ENCODE measurements at places on chromosomes 6 and 20.

DNA sequence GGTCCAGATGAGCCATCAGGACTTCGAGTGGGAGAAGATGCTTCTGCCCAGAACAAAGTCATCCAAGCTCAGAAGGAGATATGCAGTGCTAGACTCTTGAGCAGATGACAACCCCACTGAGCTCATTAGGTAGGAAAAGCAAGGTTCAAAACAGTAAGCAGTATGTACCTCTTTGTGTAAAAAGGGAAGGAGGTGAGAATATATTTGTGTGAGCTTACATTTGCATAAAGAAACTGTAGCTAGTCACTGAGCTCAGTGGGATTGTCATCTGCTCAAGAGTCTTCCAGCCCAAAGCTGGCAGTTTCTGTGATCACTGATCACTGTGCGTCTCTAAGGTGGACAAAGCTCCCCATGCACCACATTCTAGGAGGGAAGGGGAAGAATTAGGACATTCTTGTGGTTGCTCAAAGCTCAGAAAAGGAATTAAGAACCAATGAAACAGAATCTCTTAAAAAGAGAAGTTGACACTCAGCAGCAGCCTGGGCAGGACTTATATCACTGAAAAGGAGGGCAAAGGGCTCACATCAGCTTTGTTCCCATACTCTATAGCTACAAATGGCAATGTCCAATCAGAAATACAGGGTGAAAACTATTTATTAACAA, 90.0 kb upstream of the MAFB start:
- no peak for DNase-seq

DNA sequence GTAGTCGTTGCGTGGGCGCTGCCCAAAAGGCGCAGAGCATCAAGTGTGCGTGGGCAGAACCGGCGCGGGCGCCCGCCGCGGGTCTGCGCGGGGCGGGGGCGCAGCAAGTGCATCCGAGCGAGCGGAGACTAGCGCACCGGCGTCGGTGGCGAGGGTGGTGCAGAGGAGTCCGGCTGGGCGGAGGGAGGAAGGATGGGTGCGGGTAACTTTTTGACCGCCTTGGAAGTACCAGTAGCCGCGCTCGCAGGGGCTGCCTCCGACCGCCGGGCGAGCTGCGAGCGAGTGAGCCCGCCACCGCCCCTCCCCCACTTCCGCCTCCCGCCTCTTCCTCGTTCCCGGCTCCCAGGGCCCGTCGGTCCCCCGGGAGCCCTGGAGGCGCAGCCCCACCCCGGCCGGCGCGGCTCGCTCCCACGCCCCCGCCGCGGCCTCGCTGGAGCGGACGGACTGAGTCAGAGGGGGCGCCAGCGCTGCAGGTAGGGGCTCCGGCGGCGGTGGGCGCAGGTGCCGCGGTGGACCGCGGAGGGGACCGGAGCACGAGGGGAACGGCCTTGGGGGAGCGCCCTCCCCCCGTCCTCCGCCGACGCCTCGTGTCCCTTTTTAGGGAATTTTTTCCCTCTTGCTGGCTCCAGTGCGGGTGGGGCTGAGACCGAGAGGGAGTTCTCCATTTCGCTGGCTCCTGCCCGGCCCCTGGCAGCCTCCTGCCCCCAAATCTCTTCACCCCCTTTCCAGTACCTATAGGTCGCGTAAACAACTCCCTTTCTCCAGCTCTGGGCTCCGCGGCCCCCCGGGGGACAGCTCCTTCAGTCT, 1.6 kb upstream of the DBNDD2 start:
- peak; percentile 52 for DNase-seq

DNA sequence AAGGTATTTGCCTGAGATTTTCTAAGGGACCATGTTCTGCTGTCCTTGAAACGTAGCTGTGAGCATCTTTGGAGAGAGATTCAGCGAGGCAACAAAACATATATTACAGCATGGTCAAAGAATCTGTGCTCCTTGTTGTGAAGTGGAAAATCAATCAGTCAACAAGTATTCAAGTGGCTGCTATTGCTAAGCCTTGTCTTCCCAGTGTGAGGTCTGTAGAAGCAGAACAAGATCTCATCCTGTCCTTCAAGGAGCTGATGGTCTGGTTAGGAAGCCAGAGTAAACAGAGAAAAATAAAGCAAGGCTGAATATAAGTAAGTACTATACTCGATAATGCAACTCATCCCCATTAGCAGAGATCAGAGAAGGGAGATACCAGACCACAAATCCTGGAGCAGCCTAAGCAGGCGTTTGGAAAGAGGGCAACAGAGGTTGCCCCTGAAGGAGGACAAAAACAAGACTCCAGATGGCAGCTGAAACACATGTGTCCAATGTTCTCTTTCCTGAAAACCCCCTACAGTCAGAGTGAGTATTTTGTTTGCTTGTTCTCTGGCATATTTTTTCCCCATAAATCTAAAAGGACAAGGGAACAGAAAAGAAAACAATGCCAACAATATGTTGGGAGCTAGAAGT, 392.0 kb downstream of the SYNE1 start:
- DNase-seq, result no peak

GRCh38 chr6:43963877-43964658, 163.2 kb downstream of the MRPL14 start:
- no peak for DNase-seq

- DNase-seq, result no peak
These were observed 21.0 kb downstream of the SULF2 start for GRCh38 chr20:47764154-47764733.

- no peak for DNase-seq
These were observed 610.5 kb downstream of the HTR1B start for GRCh38 chr6:76852776-76853175.

DNA sequence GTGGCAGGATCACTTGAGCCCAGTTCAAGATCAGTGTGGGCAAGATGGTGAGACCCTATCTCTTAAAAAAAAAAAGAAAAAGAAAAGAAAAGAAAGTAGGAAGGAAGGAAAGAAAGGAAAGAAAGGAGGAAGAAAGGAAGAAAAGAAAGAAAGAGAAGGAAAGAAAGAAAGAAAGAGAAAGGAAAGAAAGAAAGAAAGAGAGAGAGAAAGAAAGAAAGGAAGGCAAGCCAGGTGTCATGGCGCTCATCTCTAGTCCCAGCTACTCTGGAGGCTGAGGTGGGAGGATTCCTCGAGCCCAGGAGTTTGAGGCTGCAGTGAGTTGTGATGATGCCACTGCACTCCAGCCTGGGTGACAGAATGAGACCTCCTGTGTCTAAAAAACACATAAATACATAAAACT, 11.5 kb upstream of the SRC start:
- no peak for DNase-seq

- no peak for DNase-seq
These were observed 666.6 kb upstream of the CITED2 start for GRCh38 chr6:140041056-140041455.

GRCh38 chr20:48404598-48404997, 423.2 kb downstream of the PREX1 start:
- no peak for DNase-seq

DNA sequence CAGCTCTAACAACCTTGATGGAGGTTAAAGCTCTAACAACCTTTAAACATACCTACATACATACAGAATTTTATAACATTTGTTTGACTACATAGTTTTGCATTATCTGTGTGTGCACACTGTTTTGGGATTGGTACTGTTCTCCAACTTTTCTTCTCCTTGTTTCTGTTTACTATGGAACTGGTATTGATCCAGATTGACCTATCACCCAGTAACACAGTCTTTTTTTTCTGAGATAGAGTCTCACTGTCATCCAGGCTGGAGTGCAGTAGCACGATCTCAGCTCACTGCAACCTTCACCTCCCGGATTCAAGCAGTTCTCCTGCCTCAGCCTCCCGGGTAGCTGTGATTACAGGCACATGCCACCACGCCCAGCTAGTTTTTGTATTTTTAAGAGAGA, 16.7 kb upstream of the SUMO4 start:
- no peak for DNase-seq

- DNase-seq, result no peak
These were observed 14.9 kb downstream of the DYNLT1 start for GRCh38 chr6:158629367-158630221.

DNA sequence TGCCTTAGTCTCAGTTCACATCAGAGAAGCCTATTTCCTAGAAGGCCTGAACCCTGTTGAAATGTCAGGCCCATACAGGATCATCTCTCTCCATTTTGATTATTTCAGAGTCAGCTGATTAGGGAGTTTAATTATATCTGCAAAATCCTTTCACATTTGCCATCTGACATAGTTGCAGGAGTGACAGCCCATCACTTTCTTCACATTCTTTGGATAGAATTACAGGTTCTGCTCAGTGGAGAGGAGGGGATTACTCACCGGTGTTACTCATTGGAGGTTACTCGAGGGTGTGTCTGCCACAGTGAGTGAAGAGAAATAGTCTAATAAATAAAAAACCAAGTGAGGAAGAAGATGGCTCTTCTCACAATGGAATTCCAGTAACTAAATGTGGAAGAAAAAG, 216.8 kb downstream of the TMEM242 start:
- peak; percentile 78 for DNase-seq

DNA sequence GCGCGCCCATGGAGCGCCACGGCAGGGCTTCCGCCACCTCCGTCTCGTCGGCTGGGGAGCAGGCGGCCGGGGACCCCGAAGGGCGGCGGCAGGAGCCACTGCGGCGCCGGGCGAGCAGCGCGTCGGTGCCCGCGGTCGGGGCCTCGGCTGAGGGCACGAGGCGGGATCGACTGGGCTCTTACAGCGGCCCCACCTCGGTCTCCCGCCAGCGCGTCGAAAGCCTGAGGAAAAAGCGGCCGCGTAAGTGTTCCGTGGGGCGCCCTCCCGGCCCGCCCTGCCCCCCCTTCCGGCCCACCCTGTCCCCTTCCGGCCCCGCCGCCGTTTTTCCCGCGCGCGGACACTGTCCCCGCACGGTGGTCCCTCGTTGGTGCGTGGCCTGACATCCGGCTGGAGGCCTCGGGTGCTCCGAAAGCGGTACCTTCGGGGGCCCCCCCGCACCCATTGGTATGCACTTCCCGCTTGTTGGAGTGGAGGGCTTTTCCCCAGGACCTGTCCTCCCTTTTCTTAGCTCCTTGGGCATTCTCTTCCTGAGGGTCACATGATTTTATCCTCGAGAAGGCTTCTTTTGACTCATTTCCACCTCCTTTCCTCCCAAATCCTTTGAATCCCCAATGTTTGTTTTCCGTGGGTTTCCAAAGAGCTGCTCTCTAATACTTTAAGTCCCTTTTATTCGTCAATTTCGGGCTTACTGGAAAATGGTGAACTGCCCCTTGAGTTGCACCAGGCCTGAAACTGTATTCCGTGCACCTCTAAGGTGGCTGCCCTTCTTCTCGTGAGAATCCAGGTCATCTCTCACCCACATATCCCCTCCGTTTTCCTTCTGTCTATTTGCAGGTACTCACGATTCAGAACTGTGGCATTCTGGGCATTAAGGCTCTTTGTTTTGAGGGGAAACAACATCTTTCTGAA, 556 bp downstream of the PANK2 start:
- peak; percentile 16 for DNase-seq

DNA sequence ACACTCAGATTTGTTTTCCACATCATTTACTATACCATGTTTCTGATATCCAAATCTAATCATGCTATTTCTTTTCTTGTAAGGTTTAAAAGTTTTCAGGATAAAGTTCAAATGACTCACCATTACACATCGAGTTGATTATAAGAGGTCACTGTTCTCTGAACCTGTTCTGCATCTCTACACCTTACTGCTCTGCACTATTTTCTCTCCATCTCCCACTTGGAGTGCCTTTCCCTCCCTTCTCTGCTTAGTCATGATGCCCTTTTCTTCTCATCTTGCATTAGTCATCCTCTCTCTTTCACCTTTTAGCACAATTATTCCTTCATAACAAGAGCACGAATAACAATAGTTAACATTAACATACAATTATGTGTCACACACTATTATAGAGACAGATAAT, 37.5 kb upstream of the FUT9 start:
- DNase-seq, result peak; percentile 14

GRCh38 chr6:72424476-72424875, 197.4 kb upstream of the KCNQ5 start:
- no peak for DNase-seq

DNA sequence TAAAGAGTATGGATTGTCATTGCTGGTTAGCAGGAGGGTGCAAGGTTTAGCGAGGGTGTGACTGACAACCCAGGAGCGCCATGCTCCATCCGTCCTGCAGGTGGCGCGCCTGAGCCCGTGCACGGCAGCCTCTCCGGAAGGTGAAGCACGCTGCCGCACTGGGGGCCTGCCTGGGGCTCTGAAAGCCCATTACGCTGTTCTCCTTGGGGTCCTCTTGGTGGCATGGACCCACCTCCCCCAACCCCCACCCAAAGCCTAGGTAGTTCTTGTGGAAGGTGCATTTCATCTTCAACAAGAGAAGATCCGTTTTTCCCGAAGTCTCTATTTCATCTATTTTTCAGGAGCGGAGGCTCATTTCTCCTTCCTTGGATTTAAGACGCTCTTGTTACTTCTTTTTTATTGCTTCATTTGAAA, 197.4 kb upstream of the KCNG1 start:
- DNase-seq, result no peak

- no peak for DNase-seq
These were observed 27.8 kb downstream of the LRRN4 start for GRCh38 chr20:6026051-6026450.

DNA sequence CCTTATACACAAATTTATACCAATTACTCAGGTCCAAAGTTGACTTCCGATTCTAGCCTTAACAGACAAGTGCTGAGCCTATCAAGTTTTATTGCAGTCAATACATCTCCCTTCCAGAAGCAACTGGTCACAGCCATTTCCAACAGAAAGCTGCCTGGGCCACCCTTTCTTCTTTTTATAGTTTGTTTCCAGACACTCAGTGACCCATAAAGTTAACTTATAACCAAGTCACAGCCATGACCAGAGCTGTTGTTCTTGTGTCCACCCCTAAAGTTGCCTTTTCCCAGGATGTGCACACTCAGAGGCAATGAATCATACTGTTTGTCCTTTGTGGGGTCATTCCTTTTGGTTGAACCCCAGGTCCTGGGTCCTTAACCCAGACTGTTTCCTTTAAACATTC, 89.9 kb downstream of the CD83 start:
- no peak for DNase-seq

- DNase-seq, result peak; percentile 75
These were observed 231.4 kb downstream of the GJA1 start for GRCh38 chr6:121666814-121667213.

DNA sequence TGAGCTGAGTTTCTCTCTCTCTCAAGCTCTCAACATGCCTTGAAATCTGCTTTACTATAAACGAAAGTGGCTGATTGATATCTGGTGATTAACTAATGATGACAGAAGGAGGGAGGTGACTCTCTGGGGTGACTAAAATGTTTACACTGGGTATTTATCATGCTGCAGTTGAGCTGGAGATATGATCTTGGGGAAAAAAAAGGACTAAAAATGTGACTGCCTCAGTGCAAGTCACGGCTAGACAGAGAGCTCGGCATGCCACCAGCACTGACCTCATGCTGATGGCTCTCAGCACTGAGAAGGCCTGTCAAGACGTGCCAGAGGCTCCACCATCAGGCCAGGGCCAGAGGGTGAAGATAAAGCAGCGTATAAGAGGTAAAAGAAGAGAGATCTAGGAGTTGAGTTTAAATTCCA, 103.1 kb upstream of the SPACA1 start:
- peak; percentile 55 for DNase-seq

DNA sequence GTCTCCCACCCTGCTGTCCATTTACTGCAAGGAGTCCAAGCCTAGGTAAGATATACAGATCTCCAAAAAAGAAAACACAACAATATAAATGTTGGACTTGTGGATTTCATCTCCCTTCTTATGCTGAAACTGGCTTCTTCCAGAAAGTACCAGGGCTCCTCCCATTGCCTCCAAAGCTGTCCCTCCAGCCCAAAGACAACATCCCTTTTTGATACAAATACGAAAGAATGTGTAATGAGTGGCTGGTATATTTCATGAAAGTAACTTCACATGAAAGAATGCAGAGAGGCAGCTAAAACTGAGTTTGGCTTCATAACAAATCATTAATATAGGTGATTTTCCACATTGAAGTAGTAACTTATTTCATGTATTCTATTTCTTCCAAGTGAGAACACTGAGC, 7.9 kb downstream of the MAFB start:
- no peak for DNase-seq

Measured in PC-9 (cell line).